CD4-positive, alpha-beta T cell treated with Interleukin-4 for 1 hour (primary cell): ENCODE measurements at places on chromosomes 2 and 18.

- no peak for DNase-seq
These were observed 274.8 kb downstream of the PDE11A start for GRCh38 chr2:177797808-177798207.

GRCh38 chr2:223949241-223949840 is 4.2 kb upstream of the WDFY1 start:
- DNase-seq = no peak

DNA sequence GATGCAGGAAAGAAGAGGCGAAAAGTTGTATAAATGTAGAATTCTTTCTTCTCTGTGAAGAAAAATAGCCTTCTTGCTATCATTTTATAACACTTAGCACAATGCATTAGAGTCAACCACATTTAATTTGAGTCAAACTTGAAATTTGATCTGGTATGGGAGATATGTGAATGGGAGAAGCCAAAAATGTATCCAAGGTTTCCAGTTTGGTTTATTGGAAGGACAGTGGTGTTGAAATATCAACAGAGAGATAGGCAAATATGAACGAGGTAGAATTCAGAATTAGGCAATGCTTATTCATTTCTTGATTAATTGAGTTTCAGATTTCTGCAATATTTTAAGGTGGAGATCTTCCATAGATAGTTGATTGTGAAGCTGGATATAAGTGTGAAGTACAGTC is 991.9 kb upstream of the CHAC2 start:
- no peak for DNase-seq

DNA sequence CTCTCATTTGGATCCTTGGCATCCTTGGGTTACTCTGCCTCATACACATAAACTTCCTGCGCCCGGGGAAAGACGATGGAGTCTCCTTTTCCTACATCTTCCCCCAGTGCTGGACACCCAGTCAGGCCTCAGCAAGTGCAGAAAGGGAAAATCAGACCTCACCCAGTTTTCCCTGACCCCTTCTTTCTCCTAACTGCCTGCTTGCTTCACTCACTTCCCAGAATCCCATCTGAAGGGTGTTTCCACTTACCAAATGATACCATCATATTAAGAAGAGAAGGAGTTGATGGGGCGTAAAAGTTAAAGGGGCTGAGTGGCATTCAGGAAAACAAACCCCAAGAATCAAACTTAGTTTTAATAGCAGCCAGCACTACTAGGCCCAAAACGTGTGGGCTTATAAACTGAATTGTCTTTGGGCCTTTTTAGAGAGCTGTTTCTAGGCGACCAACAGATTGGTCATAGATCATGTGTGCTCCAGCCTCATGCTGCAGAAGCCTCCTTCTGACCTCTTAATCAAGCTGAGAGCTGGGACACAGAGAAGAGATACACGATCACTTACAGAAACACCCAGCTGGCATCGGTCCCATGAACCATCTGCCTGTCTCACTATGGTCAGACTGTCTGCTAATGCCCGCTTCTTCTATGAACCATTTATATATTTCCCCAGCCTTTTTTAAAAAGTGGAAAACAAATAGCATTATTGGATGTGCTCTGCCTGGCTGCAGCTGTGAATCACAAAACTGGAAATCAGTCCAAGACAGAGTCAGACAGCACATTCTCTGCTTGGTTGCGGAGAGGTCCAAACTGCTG is 165.7 kb upstream of the SLC14A2 start:
- no peak for DNase-seq

DNA sequence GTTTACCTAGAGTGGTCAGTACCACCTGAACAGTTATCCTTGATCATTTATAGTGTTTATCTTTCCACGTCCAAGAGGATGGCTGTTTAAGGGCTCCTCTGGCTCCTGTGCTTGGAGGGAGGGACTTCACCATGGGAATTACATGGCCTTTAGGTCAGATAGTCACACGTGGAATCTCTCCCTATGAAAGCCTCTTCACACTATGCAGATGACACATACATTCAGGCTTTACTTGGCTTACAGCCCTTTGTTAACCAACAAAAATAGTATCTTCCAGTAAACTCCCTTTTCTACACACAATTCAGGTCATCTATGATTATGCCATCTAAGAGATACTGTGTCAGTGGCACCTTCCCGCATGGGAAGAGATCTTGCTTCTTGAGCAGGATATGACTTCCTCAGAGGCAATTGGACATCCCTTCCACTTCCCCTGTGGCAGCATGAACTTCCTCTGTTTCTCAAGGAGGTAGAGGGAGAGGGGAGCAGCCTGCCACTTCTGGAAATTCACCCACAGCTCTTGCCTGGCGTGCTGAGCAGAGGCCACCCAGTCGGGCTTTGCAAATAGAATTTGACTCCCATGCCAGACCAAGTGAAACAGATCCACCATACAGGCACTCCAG is 53.5 kb downstream of the COLEC12 start:
- DNase-seq = no peak

DNA sequence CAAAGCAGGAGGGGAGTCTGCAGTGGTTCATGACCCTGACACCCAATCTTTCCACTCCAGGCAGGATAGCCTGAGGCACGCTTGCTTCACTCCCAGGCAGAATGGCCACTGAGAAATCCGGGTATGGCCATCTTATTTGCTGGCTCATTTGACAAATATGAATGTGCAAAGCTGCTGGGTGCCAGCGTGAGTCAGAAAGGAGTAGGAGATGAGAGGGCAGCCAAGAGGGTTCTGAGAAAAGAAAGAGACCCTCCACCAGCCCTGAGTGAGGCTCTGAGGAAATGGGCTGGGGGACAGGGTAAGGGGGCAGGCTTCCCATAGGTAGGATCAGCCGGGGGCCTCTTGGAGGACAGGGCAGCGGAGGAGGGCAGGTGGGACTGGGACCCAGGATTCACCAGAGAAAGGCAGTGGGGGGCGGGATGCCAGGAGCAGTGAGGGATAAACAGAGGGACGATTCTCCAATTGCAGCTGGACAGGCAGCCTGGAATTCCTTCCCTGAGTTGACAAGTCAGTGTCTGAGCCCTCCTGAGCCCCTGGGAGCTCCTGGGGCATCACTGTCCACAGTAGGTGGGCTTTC is 15.2 kb downstream of the RAMP1 start:
- no peak for DNase-seq

- DNase-seq = no peak
These were observed 335.5 kb upstream of the SPRED2 start for GRCh38 chr2:65767946-65768345.

DNA sequence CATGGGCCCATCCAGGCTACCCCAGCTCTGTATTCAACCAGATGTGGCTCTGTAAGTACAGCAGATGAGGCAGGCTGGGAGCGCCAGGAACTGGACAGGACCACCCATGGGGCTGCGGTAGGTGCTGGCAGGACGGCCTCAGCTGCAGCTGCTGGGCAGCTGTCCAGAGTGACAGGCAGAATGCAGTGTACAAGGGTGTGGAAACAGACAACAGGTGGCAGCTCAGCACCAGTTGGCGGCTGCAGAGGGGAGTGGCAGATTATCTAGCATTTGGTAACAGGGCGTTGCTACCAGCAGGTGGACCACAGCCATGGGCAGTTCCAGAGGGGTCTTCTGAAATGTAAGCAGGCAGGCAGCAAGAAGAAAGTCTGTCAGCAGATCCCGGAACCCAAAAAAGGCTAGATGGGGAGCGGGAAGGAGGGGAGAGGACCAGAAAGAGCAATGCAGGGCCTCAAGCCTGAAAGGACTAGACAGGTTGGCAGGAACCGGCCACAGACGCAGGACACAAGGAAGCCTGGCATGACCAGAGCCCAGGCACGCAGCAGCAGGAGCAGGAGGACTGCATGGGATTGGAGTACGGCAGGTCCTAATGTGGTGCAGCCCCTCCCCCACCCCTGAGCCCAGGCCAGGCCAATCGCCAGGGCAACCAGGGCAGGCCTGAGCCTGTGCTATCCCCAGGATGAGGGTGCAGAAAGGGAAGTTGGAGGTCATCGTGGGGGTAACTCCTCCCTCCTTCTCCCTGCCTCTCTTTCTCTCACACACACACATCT is 24.7 kb downstream of the PKDCC start:
- no peak for DNase-seq

- DNase-seq = no peak
These were observed 68.8 kb downstream of the SH3RF3 start for GRCh38 chr2:109197491-109198418.

- no peak for DNase-seq
These were observed 2.8 kb downstream of the ONECUT2 start for GRCh38 chr18:57437766-57438671.

DNA sequence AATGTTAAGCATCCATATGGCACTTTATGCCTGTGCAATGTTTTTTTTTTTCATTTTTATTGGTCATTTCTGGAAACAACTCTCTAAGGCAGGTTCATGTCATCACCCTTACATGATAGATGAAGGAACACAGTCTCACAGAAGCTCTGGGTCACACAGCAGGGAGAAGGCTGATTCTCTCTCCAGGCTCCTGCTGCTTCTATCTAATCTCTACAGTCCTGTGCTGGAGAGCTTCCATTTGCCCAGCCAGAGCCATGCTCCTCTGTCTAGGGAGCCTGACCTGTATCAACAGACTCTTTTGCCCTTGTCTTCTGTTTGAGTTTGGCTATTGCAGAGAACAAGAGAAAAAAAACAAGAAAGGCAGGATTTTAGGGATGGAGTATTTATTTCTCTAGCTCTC is 584.8 kb downstream of the MBD2 start:
- no peak for DNase-seq

DNA sequence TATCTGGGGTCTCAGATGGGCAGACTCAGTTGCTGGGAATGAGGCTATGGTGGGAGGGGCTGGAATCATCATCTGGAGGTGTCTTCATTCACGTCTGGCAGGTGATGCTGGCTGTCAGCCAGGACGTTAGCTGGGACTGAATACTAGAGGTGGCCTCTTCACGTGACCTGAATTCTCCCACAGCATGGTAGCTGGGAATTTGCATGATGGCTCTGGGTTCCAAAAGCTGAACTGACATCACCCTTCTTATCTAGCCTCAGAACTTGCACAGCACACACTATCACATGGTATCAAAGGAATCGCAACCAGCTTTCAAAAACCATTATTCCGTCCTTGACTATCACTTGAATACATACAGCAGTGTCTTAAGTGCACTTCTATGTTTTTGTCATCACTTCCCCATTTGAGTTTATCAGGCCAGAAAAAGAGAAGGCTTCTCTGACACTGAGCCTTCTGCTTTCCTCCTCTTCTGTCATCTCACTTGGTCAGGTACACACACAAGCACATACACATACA is 53.0 kb upstream of the LRP2 start:
- no peak for DNase-seq

DNA sequence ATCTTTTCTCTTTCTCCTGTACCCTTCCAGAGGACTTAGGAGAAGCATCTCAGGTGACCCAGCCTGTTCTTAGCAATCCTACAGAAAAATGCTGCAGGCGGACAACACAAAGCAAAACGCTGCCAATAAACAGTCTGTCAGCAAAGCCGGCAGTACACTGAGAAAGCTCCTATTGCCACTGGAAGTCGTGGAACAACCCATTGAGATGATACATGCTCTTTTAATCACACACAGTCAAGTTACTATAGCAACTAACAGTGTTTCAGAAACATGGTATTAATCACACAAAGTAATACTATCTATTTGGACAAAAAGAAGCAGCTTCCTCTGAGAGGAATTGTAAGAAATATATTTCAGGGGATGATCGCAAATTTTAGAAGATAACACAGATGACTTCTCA is 10.5 kb downstream of the CTLA4 start:
- DNase-seq = no peak

DNA sequence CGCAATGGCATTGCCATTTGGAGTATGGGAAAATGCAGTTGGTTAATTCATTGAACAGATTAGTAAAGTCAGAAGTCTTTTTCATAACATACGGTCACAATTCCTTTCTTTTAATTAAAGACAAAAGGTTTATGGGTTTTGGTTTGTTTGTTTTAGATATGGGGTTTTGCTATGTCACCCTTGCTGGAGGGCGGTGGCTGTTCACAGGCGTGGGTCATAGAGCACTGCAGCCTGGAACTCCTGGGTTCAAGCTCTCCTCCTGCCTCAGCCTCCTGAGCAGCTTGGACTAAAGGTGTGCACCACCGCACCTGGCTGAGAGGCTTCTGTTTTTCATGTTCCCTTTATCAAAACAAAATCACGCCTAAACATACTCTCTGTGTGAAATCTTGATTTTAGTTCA is 18.7 kb upstream of the ELAC1 start:
- no peak for DNase-seq

DNA sequence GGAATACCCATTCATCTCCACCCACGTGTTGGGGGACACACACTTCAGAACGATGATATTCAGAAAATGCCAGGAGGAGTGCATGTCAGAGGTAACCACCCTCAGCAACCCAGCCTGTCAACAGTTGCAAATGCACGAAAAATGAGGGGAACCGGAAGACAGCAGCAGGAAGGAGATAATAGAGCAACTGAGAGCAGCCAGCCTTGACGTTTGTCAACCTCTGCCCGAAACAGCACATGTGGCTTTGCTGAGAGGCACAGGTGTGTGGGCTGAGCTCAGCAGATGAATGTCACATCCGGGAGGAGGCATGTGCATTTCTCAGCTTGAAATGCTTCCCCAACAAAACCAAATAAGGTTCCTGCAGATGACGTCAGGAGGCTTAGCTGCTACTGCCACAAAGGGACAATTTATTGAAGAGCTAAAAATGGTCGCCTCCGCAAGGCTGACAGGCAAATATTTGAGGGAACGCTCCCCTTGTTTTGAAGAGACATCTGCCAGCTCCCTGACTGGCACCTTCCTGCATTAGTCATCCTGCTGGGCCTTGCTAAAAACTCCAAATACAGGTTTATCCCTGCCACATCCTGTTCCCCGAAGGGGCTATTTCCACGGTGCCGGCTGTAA is 419.0 kb downstream of the NBAS start:
- DNase-seq = peak; percentile 66

DNA sequence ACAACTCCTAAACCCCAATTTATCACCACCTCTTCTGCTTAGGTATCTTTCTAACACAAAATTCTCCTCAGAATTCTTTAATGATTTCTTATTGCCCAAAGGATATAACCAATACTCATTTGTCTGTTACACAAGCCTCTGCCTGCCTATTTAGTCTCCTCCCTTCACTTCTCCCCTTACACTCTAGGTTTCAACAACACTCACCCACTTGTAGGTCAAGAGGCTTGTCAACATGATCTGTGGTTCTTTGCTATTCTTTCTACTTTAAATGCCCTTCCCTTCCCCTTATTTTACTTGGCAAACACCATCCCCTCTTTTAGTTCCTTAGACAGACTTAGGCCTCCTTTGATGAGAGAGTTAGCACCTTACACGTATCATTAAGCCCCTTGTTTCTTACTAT is 69.0 kb upstream of the C2orf15 start:
- no peak for DNase-seq

DNA sequence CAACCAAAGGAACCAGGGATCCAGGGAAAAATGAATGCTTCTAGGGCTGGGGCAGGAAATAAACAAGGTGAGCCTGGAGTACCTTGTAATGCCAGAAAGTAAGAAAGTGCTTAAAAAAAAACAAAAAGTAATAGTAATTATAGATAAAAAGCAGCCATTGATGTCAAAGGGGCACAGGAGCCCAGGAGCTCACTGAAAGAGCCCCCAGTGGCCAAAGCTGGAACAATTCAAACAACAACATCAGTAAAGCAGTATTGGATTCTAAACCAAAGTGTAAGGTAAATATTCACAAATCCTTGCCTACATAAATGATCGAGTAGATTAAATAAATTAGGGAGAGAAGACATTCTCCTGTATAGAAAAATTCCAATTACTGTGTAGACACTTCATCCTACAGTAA is 114.3 kb upstream of the ARL4C start:
- no peak for DNase-seq

- no peak for DNase-seq
These were observed 203.9 kb downstream of the TCF4 start for GRCh38 chr18:55384115-55384514.

- no peak for DNase-seq
These were observed 9.4 kb downstream of the ITGAV start for GRCh38 chr2:186599186-186599778.

- DNase-seq = no peak
These were observed 47.9 kb downstream of the RAB3GAP1 start for GRCh38 chr2:135099802-135100483.
